ENCODE measurements at places on chromosomes 2 and 18. TPM values are rescaled to one million over a fixed set of nuclear protein-coding genes. Genes with fewer than 3 reads are reported as not detected.

Gene MRO
- not detected for total RNA-seq

Gene DOK6
- 0.76 TPM for total RNA-seq

Gene ST6GAL2
- not detected for total RNA-seq

Gene FAM228A
- 2.1 TPM for total RNA-seq

Gene CAVIN2
- total RNA-seq: 2.8 TPM

Gene G6PC2
- not detected for total RNA-seq

Gene PSD4
- total RNA-seq: 6.1 TPM

DNA sequence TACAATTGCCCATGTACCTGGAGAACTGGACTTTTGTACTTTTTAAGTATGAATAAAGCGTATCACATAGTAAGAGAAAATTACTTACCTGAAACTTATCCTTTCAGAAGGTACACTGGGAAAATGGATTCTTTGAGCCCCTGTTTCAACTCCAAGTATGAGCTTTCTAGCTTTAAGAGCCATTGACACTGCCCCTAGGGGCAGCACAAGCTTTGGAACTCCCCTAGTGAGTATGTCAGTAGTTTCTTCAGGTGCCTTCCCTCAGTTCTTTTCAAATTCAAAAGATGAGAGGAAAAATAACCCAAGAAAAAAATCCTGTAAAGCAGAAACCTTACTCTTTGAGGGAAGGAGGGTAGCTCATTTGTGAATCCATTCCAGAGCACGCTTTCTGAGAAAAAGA is 124.1 kb downstream of the MEMO1 start:
- no peak for DNase-seq
- H3K4me3 ChIP-seq: no peak overlapping the region
- H3K27ac ChIP-seq: no peak overlapping the region
- peaks cover 8% of the 10 kb centered on the region for H3K36me3 ChIP-seq

DNA sequence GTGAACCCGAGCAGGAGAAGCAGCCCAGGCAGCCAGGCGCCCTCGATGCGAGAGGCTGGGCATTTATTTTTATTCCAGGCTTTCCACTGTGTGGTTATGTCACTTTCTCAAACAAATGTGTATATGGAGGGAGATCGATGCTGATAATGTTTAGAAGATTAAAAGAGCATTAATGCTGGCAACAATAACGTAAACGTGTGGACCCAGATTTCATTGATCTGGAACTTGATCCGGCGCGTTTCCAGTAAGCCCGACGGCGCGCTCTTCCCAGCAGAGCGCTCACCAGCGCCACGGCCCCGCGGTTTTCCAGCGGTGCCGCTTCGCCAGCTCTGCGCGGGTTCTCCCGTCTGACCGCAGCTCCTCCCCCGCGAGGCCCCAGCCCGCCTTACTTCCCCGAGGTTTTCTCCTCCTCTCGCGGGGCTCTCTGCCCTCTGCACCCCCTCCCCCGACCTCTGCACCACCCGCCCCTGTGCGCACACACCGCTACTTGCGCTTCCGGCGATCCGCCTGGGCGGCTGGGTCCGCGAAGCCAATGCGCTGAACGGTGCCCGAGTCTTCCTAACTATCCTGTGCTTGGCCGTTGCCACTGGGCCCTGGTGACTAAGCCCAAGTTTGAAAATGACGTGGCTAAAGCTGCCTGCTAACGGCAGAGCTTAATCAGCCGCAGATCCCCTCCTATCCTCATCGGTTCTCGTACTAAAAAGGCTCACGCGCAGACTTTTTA is 6.1 kb downstream of the ONECUT2 start:
- H3K4me3 ChIP-seq: peak overlapping the region; percentile 59
- no peaks in the 10 kb centered on the region for H3K36me3 ChIP-seq
- peaks cover 90% of the 10 kb centered on the region for H3K27me3 ChIP-seq
- H3K27ac ChIP-seq: no peak overlapping the region
- DNase-seq: peak; percentile 76

DNA sequence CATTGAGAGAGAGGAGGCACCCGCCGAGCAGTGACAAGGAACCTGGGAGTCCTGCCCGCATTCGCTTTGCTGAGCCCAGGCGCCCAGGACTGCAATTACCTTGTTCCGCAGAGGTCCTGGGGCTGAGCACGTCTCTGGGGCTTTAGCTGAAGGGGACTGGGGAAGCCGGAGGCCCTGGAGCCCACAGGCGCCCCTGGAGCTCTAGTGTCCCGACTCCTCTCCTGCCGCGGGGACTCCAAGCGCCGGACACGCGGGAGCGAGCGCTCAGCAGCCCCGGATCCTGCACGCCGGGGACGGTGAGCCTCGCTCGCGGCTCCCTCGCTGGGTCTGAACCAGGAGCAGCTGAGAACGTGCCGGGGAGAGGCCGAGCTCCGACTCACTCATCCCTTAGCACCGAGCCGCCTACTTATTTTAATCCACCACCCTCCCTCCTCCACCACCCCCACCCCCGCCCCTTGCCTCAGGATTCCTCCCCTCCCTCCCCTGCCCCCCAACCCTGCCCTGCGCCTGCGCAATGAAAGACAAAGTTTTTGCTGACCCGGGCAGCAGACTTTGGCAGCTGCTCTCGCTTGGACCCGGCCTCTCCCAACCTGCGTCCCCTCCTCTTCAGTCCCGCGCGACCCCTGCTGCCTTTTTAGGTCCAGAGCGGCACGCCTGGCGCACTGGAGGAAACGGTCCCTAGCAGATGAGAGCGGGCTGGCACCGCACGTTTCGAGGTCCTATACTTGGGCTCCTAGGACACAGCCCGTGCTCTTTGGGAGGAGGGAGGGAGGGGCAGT is at the start of gene OSR1:
OSR1 (minus strand) TSS at position 382 of the 779 bp plus-strand sequence. CDS start 4,818 bp downstream, outside the sequence.
- peak; percentile 88 for DNase-seq
- H3K27me3 ChIP-seq: no peaks in the 10 kb centered on the region
- H3K4me3 ChIP-seq: peak within 1 kb of the TSS; percentile 85
- no peaks in the 10 kb centered on the region for H3K36me3 ChIP-seq
- H3K27ac ChIP-seq: no peak within 1 kb of the TSS

DNA sequence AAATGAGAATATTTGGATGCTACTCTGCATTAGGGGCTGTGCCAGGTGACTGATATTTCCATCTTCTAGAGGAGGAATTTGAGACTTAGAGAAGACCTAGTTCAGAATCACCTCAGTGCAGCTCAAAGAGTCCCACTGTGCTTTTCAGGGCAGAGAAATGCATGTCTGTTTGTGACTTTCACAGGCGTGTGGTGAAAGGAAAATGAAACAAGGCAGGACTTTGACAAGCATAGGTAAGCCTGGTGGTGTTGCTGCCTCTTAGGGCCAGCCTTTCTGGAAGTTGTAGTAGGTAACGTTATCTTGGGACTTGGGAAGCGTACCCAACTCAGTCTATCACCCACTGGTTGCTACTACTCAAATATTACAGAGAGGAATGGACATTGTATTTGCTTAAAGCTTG is 2.6 kb downstream of the GPR39 start:
- no peaks in the 10 kb centered on the region for H3K36me3 ChIP-seq
- H3K4me1 ChIP-seq: peaks cover 30% of the 10 kb centered on the region
- no peaks in the 10 kb centered on the region for H3K27me3 ChIP-seq
- H3K4me3 ChIP-seq: no peak overlapping the region
- DNase-seq: no peak

DNA sequence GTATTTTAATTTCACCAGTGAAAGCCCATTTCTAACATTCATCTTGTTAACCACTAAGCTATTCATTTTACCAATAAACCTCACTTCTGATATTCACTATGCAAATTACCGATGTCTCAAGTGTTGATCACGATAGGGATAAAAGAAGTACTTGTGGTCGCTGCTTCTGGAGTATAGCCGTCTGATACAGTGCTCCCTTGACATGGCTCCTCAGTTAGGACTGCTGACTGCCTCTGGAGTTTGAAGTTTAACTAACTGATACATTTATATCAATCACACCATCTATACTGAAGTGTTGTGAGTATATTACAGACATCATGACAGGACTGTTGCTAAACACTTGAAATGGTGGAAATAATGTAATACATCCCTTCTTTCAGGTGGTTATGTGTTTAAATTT is 95.6 kb downstream of the EHBP1 start:
- DNase-seq: no peak
- H3K27ac ChIP-seq: no peak overlapping the region
- H3K4me3 ChIP-seq: no peak overlapping the region
- H3K4me1 ChIP-seq: peaks cover 9% of the 10 kb centered on the region
- H3K36me3 ChIP-seq: peaks cover 10% of the 10 kb centered on the region
- no peaks in the 10 kb centered on the region for H3K27me3 ChIP-seq

- no peaks in the 10 kb centered on the region for H3K4me1 ChIP-seq
- H3K36me3 ChIP-seq: no peaks in the 10 kb centered on the region
- DNase-seq: no peak
- H3K27me3 ChIP-seq: no peaks in the 10 kb centered on the region
- H3K27ac ChIP-seq: no peak overlapping the region
- H3K4me3 ChIP-seq: no peak overlapping the region
These were observed 100.3 kb downstream of the DAW1 start for GRCh38 chr2:227971619-227972230.

GRCh38 chr18:9475643-9476591 is 604 bp downstream of the RALBP1 start:
- H3K27ac ChIP-seq: peak overlapping the region; percentile 94
- H3K36me3 ChIP-seq: no peaks in the 10 kb centered on the region
- no peaks in the 10 kb centered on the region for H3K27me3 ChIP-seq
- DNase-seq: peak; percentile 63
- peaks cover 12% of the 10 kb centered on the region for H3K4me1 ChIP-seq

- H3K27ac ChIP-seq: no peak overlapping the region
- H3K4me3 ChIP-seq: no peak overlapping the region
- H3K4me1 ChIP-seq: no peaks in the 10 kb centered on the region
- peaks cover 3% of the 10 kb centered on the region for H3K36me3 ChIP-seq
These were observed 26.6 kb downstream of the PTRHD1 start for GRCh38 chr2:24766609-24767008.

DNA sequence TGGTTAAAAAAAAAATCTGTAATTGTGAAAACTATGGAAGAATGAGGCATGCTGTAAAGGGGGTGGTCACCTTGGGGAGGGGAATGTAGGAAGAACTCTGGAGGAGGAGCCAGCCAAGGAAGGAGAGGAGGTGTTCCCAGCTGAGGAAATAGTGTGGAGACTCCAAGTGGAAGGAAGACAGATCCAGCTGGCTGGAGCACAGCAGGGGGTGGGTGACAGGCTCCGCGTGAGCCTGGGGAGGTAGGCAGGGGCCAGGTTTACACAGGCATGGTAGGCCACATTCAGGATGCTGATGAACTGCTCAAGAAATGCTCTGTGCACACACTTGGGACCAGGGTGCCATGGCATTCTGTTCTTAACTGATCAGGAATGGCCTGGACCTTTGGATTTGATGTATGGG is 16.8 kb downstream of the AFF3 start:
- H3K4me1 ChIP-seq: no peaks in the 10 kb centered on the region
- H3K36me3 ChIP-seq: no peaks in the 10 kb centered on the region
- DNase-seq: no peak
- H3K27ac ChIP-seq: no peak overlapping the region

- H3K36me3 ChIP-seq: no peaks in the 10 kb centered on the region
- H3K4me1 ChIP-seq: no peaks in the 10 kb centered on the region
- H3K27me3 ChIP-seq: no peaks in the 10 kb centered on the region
- no peak overlapping the region for H3K27ac ChIP-seq
These were observed 2.4 kb upstream of the THNSL2 start for GRCh38 chr2:88167740-88168139.

GRCh38 chr2:218074031-218074430 is 5.0 kb downstream of the RUFY4 start:
- H3K4me1 ChIP-seq: no peaks in the 10 kb centered on the region
- H3K4me3 ChIP-seq: no peak overlapping the region
- no peak for DNase-seq
- no peaks in the 10 kb centered on the region for H3K36me3 ChIP-seq
- peaks cover 82% of the 10 kb centered on the region for H3K27me3 ChIP-seq
- no peak overlapping the region for H3K27ac ChIP-seq

DNA sequence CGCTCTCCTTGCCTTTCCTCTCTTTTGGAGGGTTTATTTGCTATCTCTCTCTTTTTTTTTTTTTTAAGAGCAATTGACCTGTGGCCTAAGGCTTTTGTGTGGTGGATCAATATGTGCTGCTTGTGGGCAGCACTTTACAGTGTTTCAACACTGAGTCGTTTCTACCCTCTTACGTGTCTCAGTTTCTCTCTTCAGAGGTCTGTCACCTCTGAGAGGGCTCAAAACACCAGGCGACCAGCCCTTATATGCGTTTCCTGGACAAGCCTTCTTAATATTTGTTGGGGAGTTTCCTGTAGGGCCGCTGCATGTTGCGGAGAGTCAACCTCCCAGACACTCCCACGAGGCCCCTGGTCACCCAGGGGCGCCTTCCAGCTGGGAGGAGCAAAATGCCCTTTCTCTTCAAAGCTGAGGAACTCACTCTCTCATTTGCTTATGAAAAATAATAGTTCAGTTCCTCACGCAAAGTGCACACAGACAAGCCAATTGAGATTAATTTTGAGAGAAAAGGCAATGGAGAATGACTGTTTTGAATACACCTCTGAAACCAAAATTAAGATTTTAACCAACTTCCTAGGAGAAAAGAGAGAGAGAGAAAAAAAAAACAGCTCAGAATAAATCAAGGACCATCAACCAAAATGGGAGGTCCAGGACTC is 96.3 kb upstream of the B3GNT2 start:
- H3K27me3 ChIP-seq: no peaks in the 10 kb centered on the region
- H3K27ac ChIP-seq: no peak overlapping the region
- H3K4me3 ChIP-seq: no peak overlapping the region
- H3K4me1 ChIP-seq: no peaks in the 10 kb centered on the region

- no peak overlapping the region for H3K4me3 ChIP-seq
- H3K27me3 ChIP-seq: no peaks in the 10 kb centered on the region
- H3K4me1 ChIP-seq: peaks cover 5% of the 10 kb centered on the region
These were observed 2182.7 kb upstream of the PIK3C3 start for GRCh38 chr18:39772155-39772919.

- H3K27me3 ChIP-seq: 0 out of 2 replicates have a peak, but pooled peaks cover 3% of the 10 kb centered on the region
- no peaks in the 10 kb centered on the region for H3K4me1 ChIP-seq
- no peak for DNase-seq
- H3K4me3 ChIP-seq: no peak overlapping the region
- no peak overlapping the region for H3K27ac ChIP-seq
- no peaks in the 10 kb centered on the region for H3K36me3 ChIP-seq
These were observed 143.9 kb upstream of the ASB18 start for GRCh38 chr2:236408090-236408489.

- peaks cover 28% of the 10 kb centered on the region for H3K4me1 ChIP-seq
- no peak for DNase-seq
- H3K4me3 ChIP-seq: peak overlapping the region; percentile 90
- H3K27me3 ChIP-seq: no peaks in the 10 kb centered on the region
- H3K27ac ChIP-seq: peak overlapping the region; percentile 74
These were observed 1.0 kb upstream of the PEX13 start for GRCh38 chr2:61016392-61017002.

Measured in GM23248 (cell line).